B cell (primary cell): ENCODE measurements at places on chromosomes 3 and 15.

GRCh38 chr3:23751212-23751723 is 54.5 kb upstream of the UBE2E1 start:
- DNase-seq = no peak

- DNase-seq = no peak
These were observed 53.9 kb downstream of the SMAD3 start for GRCh38 chr15:67119238-67119846.

GRCh38 chr3:100927775-100928174 is 65.4 kb downstream of the ABI3BP start:
- no peak for DNase-seq

- DNase-seq = peak; percentile 79
These were observed 13.3 kb upstream of the LMAN1L start for GRCh38 chr15:74799255-74799855.

GRCh38 chr15:65666257-65666656 is 44.5 kb downstream of the SLC24A1 start:
- no peak for DNase-seq

DNA sequence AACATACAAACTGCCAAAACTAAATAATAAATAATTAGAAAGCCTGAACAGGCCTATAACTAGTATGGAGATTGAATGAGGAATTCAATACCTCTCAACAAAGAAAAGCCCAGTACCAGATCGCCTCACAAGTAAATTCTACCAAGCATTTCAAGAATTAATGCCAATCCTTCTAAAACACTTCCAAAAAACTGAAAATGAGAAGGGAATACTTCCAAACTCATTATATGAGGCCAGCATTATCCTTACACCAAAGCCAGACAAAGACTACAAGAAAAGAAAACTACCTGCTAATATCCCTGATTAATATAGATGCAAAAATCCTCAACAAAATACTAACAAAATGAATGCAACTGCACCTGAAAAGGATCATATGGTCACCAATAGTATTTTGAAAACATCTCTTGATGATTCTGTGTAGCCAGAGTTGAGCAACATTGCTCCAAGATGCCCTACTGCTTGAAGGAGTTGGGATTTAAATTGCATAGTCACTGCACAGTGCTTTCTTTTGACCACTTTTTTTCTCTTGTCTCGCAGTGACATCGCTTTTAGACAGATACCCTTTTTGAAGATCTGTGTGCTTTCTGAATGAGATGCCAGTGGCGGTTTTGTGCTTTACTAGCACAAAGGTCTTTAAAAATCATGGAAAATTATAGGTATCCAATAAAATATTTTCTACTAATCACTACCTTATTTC is 487.2 kb upstream of the RASGRP1 start:
- DNase-seq = no peak

DNA sequence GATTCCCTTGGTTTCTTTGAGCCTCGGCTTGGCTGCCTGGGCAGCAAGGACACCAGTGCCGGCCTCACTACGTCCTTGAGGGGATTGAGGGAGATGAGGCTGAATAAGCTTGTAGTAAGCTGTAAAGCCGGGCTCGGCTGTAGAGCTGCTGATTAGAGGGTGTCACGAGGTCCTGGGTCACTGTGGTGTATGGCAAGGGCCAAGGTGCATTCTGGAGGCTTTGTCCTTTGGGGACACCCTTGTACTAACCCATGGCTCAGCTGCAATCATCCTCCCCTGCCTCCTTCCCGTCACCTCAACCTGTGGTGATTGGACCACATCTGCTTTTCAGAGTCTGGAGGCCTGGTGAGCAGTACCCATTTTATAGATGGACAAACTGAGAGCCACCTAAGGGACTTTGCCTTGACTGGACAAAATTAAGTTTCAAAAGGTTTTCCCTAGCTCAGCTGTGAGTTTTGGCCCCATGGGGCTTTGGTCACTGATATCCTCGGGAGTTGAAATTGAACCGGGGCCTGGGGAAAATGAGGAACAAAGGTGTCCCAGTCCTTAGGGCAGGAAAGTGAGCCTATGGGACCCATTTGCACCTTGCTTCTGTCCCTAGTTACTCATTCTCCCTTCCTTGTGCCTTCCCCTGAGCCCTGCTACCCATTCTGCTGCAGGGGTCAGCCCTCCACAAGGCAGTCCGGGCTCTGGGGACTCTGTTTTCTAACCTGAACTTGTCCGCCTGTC is 2.4 kb downstream of the SLC6A6 start:
- no peak for DNase-seq

DNA sequence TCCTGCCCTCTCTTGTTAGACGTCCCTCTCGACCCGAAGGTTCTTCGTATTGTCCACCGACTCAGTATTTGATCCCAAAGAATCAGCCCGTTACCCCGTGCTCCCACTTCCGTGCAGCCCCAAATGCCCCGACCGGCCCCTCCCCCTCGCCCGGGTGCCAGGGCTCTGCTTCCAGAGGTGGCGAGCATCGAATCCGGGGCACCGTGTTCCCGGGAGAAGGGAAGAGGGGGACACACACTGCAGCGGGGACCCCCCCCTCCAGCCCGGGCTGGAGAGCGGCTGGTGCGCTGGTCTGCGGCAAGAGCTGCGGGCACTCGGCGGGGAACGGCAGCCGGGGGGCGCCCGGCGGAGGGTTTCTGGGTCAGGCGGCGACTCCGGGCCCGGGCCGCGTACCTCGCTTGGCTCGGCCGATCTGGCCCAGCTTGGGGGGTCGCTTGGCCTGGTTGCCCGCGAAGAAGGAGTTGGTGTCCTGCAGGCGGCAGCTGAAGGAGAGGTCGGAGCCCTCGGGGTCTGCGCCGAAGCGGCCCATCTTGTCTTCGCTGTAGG is 556 bp downstream of the CAMK2N2 start:
- DNase-seq = no peak

GRCh38 chr3:40978442-40978841 is 220.9 kb upstream of the CTNNB1 start:
- DNase-seq = no peak

GRCh38 chr15:62711691-62712454 is 330.7 kb upstream of the TPM1 start:
- DNase-seq = no peak

GRCh38 chr3:35784169-35784568 is 144.8 kb downstream of the ARPP21 start:
- no peak for DNase-seq

- no peak for DNase-seq
These were observed 149.9 kb downstream of the OR4M2 start for GRCh38 chr15:22229990-22230819.

- DNase-seq = no peak
These were observed 112.5 kb upstream of the MLF1 start for GRCh38 chr3:158458464-158458863.

GRCh38 chr3:97901313-97902248 is 70.7 kb downstream of the RIOX2 start:
- no peak for DNase-seq

- DNase-seq = no peak
These were observed 35.3 kb upstream of the ABHD10 start for GRCh38 chr3:111943533-111943932.

GRCh38 chr3:71551311-71551919 is 32.1 kb downstream of the FOXP1 start:
- no peak for DNase-seq

- DNase-seq = no peak
These were observed 54.9 kb upstream of the CCR2 start for GRCh38 chr3:46298871-46299607.

- DNase-seq = no peak
These were observed 30.8 kb upstream of the EOMES start for GRCh38 chr3:27752926-27753325.

DNA sequence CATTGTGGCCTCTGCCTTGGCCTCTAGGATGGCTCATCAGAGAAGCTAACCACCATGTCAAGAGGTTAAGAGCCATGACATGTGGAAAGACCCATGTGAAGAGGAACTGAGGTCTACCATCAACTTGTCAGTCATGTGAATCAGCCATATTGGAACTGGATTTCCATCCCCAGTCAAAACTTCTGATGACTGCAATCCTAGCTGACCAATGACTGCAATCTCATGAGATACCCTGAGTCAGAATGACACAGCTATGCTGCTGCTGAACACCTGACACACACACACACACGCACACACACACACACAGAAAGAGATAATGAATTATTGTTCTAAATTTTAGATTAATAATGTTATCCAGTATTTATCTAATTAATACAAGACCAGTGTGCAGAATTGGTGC is 337.5 kb upstream of the LMCD1 start:
- no peak for DNase-seq

DNA sequence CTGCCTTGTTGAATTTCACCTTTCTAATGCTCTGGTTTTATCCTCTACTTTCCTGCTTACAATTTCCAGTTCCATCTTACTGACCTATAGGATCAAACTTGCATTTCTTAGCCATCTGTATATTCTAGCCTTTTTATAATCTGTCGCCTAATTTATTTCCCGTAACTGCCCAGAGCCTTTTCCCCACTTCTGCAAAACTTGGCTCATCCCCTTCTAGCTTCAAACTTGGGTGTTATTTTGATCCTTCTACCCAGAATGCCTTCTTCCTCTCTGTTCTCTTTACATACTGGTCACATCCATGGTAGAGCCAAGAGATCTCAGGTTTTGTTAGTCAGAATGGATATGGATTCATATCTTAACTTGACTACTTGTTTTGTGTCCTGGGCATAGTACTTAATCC is 2.6 kb downstream of the SACM1L start:
- no peak for DNase-seq

DNA sequence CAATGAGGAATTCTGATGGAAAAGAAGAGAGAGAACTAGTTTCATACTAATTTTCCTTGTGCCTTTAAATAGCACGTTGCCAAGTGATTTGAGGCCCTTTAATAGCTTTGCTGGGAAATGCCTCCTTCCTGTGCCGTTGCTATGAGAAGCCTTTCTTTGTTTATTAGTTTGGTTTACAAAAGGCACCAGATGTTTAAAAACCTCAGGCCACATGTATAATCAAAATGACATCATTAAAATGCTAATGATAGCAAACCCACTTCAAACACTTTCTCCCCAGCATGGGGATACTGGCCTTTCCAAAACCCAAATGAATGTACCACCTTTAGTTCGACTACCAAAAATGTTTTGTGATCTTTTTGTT is 50.0 kb upstream of the TBC1D23 start:
- DNase-seq = no peak

- DNase-seq = no peak
These were observed 23.3 kb downstream of the LRRC2 start for GRCh38 chr3:46542801-46543201.

DNA sequence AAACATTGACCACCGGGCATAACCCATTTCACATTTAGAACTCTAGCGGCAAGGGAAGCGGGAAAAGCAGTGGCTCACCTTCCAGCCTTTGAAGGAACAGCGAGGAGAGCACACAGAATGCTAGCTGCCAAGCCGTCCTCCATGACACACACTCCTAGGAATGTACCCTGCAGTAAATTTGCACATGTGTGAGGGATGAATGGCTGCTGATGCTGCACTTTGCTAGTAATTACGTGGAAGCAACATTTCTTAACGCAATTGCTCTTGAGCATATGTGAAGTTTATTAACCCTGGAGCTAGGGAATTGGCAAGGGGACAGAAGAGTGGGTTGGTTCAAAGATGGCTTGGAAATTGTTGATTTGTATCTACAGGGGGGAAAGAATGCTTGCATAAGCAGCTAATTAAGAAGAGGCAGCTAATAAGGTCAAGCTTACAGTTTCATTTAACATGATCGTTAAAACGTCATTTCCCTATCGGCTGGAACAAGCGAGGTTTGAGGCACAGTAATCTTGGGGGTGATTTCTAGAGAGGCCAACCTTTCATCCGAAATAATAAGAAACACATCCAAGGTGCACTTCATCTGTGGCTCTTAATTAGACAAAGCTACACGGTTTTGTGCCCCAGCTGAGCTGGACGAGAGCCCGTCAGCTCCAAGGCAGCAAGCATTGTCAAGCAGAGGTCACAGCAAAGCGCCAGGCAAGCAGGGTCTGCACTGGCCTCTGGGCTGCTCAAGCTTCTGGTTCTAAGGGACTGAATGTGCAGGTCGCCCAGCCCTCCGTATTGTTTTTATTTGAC is 123.4 kb downstream of the CHSY1 start:
- DNase-seq = no peak

- no peak for DNase-seq
These were observed 80.9 kb downstream of the DGKG start for GRCh38 chr3:186281176-186281575.

DNA sequence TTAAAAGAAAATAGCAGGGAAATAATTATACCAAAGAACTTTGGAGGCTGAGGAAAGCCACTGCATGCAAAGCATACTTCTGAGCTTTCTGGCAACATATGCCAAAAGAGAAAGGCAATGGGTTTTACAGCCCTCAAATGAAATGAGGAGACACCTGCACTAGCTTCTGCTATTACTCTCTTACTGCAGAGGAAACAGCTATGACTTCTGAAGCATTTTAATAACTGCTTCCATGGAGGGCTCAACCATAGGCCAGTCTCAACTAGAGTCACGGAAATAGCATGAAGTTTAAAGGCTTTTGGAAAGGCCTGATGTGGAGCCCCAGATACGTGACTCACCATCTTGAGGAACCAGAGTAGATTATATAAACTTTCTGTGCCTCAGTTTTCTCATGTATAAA is 114.8 kb downstream of the OXNAD1 start:
- peak; percentile 63 for DNase-seq

GRCh38 chr3:171458071-171458863 is 1.9 kb downstream of the TNIK start:
- peak; percentile 31 for DNase-seq

DNA sequence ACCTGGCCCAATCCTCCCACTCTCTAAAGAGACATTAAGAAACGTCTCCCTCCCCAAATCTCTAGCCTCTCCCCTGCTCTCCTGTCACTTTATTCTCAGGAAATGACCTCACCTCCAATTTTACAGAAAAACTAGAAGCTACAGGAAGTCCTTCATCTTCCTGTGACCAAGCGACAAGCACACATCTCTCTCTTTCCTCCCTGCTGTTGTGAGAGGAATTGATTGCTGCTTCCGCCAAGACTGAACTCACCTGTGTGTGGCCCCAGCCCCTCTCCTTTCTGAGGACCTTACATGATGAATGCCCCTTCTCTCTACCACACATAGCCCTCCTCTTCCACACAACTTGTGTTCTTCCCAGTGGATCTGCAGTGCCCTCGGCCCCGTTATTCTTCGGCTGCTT is 18.2 kb downstream of the DNAJB8 start:
- DNase-seq = no peak

DNA sequence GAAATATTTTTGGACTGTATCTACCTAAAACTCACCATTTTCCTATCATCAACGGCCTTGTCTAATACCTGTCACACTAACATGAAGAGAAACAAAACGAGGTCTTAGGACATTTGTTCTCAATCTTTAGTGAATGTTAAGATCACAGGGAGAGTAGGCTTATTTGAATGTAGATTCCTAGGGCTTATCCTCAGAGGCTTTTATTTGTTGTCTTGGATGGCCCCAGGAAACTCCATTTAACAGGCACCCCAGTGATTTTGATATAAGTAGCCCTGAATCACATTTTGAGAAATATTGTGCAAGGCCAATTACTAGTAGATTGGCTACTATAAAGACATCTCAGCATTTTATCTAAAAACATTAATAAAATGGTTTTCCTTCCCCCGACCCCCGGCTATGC is 367.4 kb downstream of the GAP43 start:
- no peak for DNase-seq

GRCh38 chr15:72420576-72420975 is 22.5 kb downstream of the TMEM202 start:
- peak; percentile 15 for DNase-seq
